Stimulated activated CD8-positive, alpha-beta memory T cell treated with anti-CD3 and anti-CD28 coated beads, Interleukin-15, amount 100 ng/mL, for 24 hours (primary cell): ENCODE measurements at places on chromosomes 4 and X.

- no peak for DNase-seq
Observed at GRCh38 chrX:141945426-141945825, 41.7 kb downstream of the MAGEC1 start.

- no peak for DNase-seq
Observed at GRCh38 chr4:95987851-95988250, 148.0 kb downstream of the PDHA2 start.

- DNase-seq, result no peak
Observed at GRCh38 chr4:103123114-103123513, 23.5 kb upstream of the BDH2 start.

GRCh38 chr4:89077761-89078160, 20.8 kb upstream of the FAM13A start:
- DNase-seq, result no peak

DNA sequence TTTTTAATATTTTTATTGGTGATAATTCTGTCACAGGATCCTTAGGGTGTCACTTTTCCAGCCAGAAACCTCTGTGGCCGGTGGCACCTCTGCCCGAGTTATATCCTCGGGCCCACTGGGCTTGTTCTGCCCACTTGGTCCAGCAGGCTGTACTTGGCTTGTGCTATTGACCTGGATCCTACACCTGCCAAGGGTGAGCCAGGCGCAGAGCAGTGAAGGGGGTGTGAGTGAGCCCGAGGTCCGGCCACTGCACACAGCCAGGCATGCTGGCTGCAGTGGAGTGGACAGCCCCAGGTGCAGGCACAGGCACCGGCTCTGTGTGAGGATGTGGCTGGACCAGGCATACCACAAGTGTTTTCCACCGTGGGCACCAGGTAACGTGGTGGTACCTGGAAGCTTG, 54.7 kb upstream of the NUDT6 start:
- no peak for DNase-seq

- DNase-seq, result no peak
Observed at GRCh38 chr4:113209153-113209552, 159.7 kb downstream of the ANK2 start.

DNA sequence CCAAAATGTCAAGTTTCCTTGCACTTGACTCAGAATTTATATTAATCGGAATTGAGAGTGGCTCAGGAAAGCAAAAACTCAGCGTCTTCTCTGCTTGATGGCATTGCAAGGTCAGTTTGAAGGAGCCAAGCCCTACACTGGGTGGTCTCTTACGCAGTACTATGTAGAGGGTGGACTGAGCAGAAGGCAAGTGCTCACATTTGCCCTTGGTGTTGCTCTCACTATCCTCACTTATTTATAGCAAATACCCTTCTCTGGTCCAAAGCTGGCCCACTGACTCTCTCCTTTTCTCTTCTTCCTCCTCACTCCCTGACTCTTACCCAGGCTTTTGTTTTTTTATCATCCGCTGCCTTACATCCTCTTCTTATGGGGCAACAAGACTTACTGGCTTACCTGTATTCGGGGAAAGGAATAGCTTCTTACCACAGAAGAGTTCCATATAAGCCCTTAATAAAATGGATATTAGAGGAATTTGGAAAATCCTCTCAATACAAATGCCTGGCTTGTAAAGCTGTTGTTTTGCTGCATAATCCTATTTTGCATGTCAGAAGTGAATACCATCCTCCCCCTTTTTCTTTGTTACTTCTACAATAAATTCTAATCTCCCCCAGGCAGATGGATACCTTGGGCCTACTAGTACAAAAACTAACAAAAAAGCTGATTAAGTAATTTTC, 24.8 kb upstream of the GATB start:
- DNase-seq, result no peak

DNA sequence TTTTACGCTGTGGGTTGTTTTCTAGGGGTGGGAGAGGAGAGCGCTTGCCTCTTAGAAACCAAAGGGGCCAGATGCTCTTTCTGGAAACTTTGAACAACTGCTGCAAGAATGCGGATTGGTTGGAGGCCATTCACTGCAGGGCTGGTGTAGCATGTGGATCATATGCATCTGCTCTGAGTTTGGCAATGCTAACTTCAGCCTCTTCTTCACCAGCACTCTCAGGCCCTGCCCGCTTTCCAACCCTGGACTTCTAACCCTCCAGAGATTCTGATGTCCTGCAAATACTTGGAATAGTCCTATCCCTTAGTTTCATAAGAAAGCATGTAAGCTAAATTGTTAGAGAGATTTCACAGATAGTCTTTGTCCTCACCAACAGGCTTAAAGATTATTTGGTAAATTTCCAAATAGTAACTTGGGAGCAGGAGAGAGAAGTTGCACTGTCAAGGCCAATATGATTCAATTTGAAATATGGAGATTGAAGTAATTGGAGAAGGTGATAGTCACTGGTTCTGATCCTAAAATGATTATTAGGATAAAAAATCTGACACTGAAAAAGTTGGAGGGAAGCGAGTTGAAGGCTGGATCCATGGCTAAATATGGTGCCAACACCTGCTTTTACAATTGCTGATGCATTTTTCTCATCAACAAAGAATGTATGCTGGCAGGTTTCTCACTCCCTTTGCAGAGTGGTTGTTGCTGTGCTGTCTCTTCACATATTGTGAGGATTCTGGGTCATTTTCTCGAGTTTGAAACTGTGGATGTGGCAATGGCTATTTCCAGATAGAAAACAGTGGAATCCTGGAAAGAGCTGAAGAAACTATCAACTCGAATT, 210.4 kb downstream of the PTTG2 start:
- DNase-seq, result no peak
